ENCODE measurements at places on chromosomes 3 and 15. TPM values are rescaled to one million over a fixed set of nuclear protein-coding genes. Genes with fewer than 3 reads are reported as not detected.

Gene IVD
- 24.4 TPM for total RNA-seq

Gene C3orf80
- total RNA-seq, result 1.3 TPM

Gene AHSG
- not detected for total RNA-seq

Gene IMP3
- 138 TPM for total RNA-seq

Gene INKA1
- 12.0 TPM for total RNA-seq

Gene ITGA11
- 408 TPM for total RNA-seq

DNA sequence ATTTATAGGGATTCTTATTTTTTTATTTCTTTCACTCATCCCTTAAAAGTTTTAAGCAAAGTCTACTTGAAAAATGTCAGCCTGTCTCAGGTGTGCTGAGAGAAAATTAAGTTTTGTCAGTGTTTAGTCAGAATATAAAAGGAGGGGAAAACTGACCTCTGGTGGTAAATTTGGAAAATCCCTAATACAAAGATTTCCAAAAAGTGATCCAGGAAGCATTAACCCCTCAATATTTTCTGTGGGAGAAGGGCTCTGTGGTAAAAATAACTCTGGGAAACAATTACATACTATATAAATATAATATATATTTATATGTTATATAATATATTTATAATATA lies 41.0 kb upstream of the FRMD4B start:
- no peak for DNase-seq

DNA sequence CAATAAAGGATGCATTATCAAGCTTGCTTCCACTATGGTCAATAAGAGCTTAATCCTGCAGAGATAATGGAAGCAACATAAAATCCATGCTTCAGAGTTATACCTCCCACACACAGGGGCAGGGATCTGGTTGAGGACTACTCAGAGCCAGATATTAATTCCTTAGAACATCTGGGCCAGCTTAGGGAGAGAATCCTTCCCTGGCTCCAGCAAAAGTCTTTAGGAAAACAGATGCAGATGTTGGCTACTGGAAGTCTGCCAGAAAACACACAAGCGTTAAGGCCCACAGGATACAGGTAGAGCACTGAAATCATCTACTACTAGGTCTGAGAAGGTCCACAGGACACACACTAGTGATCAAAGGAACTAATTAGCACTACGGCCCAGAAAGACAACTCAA lies 25.2 kb downstream of the TMEM202 start:
- no peak for DNase-seq

DNA sequence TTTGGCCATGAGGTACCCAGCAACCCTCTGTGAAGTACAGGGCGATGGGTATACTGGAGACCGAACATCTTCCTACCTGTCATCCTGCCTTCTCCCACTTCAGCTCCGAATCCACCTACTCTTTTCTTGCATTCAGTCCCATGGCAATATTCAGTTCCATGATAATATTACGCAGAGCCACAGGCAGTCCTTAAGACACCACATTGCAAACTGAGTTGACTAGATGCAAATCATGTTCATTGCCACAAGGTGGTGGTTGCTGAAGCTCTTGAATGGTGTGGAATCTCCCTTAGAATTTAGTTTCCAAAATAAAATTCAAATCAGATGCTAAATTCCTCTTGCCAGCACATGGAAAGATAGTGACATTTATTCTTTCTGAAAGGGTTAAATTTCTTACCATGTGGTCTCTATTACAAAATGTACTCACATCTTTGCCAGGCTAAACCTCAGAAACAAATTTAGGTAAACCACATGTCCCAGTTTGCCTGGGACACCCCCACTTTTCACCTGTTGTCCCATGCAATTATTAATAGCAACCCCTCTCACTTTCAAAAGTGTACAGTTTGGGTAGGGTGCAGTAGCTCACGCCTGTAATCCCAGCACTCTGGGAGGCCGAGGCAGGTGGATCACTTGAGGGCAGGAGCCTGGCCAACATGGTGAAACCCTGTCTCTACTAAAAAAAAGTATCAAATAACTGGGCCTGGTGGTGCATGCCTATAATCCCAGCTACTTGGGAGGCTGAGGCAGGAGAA lies 1.7 kb upstream of the NME9 start:
- DNase-seq, result peak; percentile 62

DNA sequence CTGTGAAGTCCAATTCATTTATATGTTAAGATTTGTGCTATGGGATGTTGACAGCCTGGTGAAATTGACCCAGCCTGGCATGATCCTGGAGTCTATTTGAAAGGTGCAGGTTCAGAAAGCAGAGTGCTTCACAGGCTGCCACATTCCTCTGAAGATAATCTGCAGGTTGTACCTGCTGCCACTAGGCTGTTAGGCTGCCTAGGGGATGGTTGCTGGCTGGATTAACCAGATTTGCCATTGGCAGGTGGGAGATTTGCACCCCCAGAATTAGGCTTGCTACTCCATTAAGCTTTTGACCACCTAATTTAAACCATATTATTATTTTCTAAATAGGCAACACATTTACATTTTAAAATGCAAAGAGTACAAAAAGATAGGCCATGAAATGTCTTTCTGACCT lies 85.8 kb upstream of the RASGRP1 start:
- DNase-seq, result no peak

GRCh38 chr3:52456169-52456799 lies 880 bp downstream of the NISCH start:
- peak; percentile 62 for DNase-seq

- peak; percentile 37 for DNase-seq
Measured at GRCh38 chr15:51499379-51499976, 123.1 kb downstream of the DMXL2 start.

- peak; percentile 50 for DNase-seq
Measured at GRCh38 chr15:63994073-63994600, 52.1 kb downstream of the DAPK2 start.

DNA sequence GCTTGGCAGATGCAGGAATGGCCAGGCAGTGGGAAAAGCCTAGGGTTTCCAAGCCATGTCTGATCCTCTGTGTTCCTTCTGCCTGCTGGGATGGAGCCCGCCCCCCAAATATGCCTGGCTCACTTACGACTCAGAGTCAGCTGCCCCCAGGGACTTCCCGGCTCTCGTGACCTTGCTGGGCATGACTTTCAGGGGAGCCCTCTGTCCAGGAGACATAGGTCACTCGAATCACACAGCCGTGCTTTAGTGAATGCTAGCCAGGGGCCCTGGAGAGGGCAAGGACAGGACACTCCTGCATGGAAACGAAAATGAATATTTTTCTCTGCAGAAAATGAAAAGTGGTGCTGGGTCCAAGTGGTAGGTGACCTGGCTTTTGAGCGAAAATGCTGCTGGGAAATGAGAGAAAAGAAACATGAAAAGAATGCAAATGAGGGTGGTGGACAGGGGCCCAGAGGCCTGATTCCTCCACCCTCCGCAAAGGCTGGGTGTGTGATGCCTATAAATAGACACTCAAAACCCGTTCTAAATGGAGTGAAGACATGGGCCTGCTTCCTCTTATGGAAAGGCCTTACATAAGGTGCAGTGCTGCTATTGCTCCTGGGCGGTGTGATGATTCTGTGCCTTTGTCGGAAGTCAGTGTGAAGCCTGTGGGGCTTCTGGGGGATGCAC lies 107.4 kb downstream of the APBA2 start:
- no peak for DNase-seq

DNA sequence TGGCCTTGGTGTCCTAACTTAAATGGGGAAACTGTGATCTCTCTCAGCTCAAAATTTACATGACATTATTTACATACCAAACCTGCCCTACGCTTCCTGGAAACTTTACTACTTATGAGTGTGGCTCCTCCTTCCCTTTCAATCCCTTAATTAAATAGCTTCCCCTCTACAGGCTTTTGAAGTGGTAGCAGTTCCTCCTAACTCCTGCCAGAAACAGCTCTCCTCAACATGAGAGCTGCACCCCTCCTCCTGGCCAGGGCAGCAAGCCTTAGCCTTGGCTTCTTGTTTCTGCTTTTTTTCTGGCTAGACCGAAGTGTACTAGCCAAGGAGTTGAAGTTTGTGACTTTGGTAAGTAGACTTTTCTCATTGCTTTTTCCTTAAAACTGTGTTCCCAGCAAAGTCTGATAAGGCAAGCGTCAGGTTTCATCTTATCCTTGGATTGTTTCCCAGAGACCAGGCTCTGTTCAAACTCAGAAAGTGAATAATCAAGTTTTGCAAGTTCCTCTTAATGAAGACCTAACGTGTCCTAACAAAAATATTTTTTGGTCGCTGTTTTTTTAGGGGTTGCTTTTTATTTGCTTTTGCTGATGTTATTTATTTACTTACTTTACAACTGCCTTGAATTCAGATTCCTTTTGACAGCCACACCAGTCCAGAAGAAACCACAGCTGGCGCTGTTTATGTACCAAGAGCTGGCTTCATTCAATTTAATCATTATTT lies at the start of gene ACP3:
ACP3 (plus strand) TSS at position 179 of the 720 bp plus-strand sequence; CDS start at position 229, 50 bp downstream.
- DNase-seq, result peak; percentile 77

GRCh38 chr3:99562138-99562537 lies 76.3 kb upstream of the COL8A1 start:
- DNase-seq, result peak; percentile 44

Measured in GM23248 (cell line).